Endothelial cell of umbilical vein (primary cell): ENCODE measurements at places on chromosomes 13 and 19. TPM values are rescaled to one million over a fixed set of nuclear protein-coding genes. Genes with fewer than 3 reads are reported as not detected.

Gene ZSCAN4
- not detected in 2 replicates for total RNA-seq

Gene ZNF136
- total RNA-seq: 3.5 and 4.0 TPM in 2 replicates

Gene ZNF57
- 3.4 and 3.6 TPM in 2 replicates for total RNA-seq

Gene PEAK3
- not detected in 2 replicates for total RNA-seq

Gene ELF1
- total RNA-seq: 61.2 and 62.5 TPM in 2 replicates

Gene TYROBP
- not detected in 2 replicates for total RNA-seq

Gene IL12RB1
- not detected in 2 replicates for total RNA-seq

Gene UCHL3
- total RNA-seq: 46.8 and 49.2 TPM in 2 replicates

Gene KL
- 0.07 and 0.12 TPM in 2 replicates for total RNA-seq

Gene C13orf46
- total RNA-seq: 1.7 and 1.9 TPM in 2 replicates

Gene TEKTIP1
- 0.53 and 0.73 TPM in 2 replicates for total RNA-seq

Gene LTBP4
- 38.0 and 67.4 TPM in 2 replicates for total RNA-seq

Gene BBC3
- total RNA-seq: 27.6 and 35.7 TPM in 2 replicates

Gene PALM
- total RNA-seq: 24.2 and 31.8 TPM in 2 replicates

Gene UQCR11
- 210 and 223 TPM in 2 replicates for total RNA-seq

Gene KIR2DL4
- not detected in 2 replicates for total RNA-seq

Gene ONECUT3
- not detected in 2 replicates for total RNA-seq

Gene TRAPPC2B
- 6.3 and 7.5 TPM in 2 replicates for total RNA-seq

Gene RFPL4AL1
- not detected in 2 replicates for total RNA-seq

Gene HIPK4
- not detected in 2 replicates for total RNA-seq

Gene HPN
- total RNA-seq: 0.23 TPM in 1 of 2 replicates, not detected in the other

Gene ATP4A
- total RNA-seq: not detected in 2 replicates

Gene CLDND2
- 0.97 TPM in 1 of 2 replicates, not detected in the other for total RNA-seq

Gene PPP1R13L
- total RNA-seq: 77.4 and 84.4 TPM in 2 replicates

Gene LAIR1
- not detected in 2 replicates for total RNA-seq

Gene SYNGR4
- total RNA-seq: not detected in 2 replicates

Gene CGB8
- total RNA-seq: not detected in 2 replicates

Gene TDRD12
- 0.09 TPM in 1 of 2 replicates, not detected in the other for total RNA-seq

Gene MED26
- total RNA-seq: 9.2 and 13.4 TPM in 2 replicates

Gene FBN3
- not detected in 2 replicates for total RNA-seq

Gene FCHO1
- total RNA-seq: 1.4 and 1.6 TPM in 2 replicates

Gene NXNL1
- not detected in 2 replicates for total RNA-seq

Gene LGALS14
- not detected in 2 replicates for total RNA-seq

Gene MEF2B
- 1.2 and 1.3 TPM in 2 replicates for total RNA-seq

Gene CCL25
- not detected in 2 replicates for total RNA-seq

Gene CLEC17A
- total RNA-seq: not detected in 2 replicates

Gene SPACA4
- total RNA-seq: not detected in 2 replicates

Gene OLFM2
- 0.74 and 0.91 TPM in 2 replicates for total RNA-seq

Gene ZNF850
- 3.6 and 4.5 TPM in 2 replicates for total RNA-seq
